Naive thymus-derived CD8-positive, alpha-beta T cell (primary cell): ENCODE measurements at places on chromosomes 13 and 19.

- no peak for DNase-seq
These were observed 53.9 kb upstream of the MTIF3 start for GRCh38 chr13:27504128-27504867.

DNA sequence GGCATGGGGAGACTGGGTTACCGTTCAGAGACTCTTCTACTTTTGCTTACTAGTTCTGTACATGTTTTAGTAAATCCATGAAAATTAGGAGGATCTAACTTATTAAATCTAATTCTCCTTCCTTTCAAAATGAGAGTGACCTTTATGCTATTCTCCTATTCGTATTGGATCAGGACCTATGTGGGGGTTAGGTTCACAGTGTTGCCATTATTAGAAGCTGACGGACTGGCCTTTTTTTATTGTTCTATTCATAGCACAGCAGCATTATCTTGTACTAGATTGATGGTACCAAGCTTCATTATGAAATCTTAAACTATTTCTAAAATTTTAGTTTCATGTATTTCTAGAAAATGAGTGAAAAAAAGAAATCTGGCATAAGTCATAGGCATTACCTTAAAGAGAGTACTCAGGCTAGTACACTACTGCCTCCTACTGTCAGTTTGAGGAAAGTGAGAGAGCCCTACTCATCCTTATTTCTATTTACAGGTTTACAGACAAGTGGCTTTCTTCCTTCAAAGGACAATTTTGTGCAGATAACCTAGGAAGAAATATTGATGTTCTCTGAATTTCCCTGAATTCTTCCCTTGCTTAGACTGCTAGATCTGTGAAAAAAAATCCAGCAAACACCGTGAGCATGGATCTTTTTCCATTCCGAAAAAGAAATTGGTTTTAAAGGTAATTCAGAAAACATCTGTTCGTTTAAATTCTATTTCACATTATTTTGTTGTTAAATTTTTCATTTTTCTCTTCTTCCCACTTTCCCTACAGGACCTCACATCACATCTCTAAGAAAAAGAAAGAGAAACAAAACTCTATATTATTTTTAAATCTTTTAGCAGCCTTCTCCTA lies 485.5 kb downstream of the DIAPH3 start:
- DNase-seq = no peak

DNA sequence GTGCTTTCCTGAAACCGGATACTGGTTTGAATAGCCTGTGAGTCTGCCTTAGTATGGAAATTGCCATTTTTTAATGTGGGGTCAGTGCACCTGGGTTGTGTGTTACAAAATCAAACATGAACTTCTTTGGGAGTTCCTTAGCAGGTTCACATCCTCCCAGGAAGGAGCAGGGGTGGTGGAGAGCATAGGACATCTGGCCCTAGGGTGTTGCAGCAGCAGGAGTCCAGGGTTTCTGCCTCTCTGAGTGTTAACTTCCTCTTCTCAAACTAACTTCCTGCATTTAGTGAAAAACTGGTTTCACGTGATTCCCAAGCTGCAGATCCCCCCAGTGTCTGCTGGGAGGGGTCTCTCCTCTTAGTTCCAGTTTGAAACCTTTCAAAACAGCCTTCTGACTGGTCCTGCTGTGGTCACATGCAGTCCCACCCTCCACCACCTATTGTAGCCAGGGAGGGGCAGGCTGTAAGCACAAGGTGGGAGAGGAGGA lies 7.2 kb downstream of the RNASEH2B start:
- DNase-seq = no peak

- no peak for DNase-seq
These were observed 588 bp downstream of the DNASE2 start for GRCh38 chr19:12880551-12881171.

DNA sequence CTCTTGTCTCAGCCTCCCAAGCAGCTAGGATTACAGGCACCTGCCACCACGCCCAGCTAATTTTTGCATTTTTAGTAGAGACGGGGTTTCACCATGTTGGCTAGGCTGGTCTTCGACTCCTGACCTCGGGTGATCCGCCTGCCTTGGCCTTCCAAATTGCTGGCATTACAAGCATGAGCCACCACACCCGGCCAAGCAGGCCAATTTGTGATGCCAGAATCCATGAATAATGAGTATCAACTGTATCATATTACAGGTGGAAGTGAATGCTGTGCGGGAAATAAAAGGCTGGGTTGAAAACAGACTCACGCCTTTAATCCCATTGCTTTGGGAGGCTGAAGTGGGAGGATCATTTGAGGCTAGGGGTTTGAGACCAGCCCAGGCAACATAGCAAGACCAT lies 3.6 kb upstream of the NFILZ start:
- DNase-seq = no peak

DNA sequence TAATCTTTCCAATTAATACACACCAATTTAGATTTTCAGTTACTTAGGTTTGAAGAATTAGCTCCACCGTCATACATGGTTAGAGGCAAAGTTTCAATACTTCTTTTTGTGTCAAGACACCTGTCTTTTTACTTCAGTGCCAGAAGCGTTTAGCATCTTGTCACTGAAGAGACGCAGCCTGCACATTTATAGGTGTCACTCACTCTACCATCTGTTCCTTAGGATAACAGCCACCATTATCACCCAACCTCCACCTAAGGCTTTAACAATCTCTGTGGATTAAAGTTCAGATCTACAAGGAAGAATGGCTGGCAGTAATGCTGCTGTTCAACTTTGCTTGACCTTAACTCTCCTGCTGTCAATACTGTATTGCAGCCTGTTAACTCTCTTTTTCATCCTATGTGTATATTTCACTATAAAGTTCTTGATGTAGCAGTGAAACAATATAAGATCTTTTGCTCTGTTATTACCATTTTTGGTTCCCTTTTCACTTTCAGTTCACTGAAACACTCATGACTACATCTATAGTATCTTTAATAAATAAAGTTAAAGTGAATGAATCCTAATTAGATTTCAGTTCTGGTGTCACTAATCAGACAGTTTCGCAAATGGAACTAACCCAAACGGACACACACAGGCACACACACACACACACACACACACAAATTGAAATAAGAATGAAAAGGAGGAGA lies 435.6 kb downstream of the PCDH9 start:
- DNase-seq = no peak

DNA sequence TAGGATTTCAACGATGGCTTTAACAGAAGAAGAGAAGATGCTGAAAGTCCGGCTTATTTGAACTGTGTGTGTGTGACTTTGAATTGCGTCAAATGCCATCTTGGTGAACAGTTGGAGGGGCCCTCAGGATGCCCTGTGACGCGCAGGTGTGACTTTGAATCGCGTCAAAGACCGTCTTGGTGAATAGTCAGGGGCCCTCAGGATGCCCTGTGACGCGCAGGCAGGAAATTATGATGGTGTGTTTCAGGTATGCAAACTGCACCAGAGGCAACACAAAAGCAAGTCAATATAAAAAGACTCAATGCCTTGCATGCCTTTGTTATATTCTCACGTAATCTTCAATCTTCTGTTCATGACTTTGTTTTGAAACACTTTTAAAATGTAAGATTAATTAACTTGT lies 29.2 kb downstream of the ATP11A start:
- no peak for DNase-seq

GRCh38 chr13:113053801-113054604 lies 51.6 kb upstream of the F7 start:
- no peak for DNase-seq

DNA sequence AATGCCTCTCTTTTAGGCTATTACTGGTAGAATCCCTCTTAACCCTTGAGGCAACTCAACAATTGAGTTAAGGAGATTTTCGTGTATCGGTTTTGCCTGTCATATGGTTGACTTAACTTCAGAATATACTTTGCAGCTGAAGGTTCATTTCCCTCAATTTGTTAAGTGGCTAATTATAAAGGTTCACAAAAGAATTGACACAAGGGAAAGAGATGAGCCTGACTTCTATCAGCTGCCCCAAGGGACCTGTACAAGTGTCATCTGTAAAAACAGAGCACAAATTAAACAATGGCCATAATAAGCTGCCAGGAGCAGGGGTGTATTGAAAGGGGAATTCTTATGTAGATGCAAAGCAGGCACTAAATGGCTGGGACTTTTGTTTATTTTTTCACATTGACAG lies 334.8 kb upstream of the OBI1 start:
- DNase-seq = no peak

DNA sequence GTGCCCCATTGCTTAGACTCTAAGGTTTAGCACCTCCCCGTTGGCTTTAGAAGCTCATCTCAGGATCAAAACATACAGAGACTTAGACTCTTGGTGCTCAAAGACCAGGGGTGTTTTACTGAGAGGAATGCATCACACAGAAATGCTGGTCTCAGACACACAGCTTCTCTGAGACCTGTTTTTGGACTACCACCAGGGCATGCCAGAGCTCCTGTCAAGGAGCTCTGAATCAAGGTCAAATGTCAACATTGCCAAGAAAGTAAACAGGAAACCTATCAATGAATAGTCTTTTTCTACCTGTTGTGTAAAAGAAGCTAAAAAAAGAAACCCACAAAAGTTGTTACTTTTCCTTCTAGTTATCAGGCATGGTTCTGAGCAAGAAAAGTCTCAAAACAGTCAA lies 149.2 kb downstream of the COL4A1 start:
- DNase-seq = no peak

DNA sequence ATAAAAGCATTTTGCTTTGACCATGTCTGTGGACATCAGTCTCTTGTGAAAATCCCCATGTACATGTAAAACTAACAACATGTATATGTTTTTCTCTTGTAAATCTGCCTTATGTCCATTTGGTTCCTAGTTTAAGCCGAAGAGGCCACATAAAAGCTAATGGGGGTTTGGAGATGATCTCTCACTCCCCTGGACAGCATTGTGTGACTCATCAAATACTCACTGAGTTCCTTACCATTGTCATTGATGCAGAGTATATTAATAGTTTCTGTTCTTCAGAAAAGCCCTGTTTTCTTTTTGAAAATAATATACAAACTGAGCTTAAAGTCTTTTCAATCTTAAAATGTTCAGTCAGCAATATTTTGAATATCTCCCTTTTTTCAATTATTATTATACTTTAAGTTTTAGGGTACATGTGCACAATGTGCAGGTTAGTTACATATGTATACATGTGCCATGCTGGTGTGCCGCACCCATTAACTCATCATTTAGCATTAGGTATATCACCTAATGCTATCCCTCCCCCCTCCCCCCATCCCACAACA lies 536.7 kb upstream of the HTR2A start:
- no peak for DNase-seq

GRCh38 chr19:54160854-54161253 lies 1.3 kb upstream of the LENG1 start:
- no peak for DNase-seq

DNA sequence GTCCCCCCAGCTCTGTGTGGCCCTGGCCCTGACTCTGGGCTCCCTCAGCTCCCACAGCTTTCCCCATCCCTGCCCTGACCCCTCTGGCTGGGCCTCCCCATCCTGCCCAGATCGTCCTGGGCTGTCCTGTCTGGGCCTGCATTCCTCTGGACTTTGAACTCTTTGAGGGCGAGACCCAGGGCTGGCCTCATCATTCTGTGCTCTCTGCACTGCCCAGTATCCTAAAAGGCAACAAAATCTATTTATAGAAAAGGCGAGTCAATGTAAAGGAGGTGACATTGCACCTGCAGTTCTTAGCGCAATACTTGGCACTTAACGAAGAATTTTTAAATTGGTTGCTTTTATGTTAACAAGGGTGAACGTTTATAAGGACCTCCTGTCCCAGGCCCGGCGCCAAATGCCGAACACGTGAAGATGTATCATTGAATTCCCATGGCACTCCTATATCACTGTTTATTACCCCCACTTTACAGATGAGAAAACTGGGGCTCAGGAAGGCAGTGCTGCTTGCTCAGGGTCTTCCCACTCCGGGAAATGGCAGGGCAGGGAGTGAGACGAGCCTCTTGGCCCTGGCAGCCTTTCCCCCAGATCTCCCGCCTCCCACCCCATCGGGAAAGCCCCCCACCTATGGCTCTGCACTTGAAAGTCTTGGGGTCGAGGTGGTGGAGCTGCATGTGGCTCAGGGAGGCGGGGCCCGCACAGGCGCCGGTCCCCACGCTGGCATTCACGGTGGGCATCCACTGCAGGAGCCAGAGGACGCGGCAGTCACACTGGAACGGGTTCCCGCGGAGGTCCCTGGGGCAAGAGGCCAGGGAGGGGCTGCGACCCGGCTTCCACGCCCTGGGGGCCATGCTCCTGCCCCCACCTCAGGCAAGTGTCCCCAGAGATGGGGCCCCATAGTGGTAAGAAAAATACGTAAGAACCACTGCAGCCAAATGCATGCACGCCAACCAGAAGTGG lies 3.8 kb downstream of the LGI4 start:
- DNase-seq = no peak

DNA sequence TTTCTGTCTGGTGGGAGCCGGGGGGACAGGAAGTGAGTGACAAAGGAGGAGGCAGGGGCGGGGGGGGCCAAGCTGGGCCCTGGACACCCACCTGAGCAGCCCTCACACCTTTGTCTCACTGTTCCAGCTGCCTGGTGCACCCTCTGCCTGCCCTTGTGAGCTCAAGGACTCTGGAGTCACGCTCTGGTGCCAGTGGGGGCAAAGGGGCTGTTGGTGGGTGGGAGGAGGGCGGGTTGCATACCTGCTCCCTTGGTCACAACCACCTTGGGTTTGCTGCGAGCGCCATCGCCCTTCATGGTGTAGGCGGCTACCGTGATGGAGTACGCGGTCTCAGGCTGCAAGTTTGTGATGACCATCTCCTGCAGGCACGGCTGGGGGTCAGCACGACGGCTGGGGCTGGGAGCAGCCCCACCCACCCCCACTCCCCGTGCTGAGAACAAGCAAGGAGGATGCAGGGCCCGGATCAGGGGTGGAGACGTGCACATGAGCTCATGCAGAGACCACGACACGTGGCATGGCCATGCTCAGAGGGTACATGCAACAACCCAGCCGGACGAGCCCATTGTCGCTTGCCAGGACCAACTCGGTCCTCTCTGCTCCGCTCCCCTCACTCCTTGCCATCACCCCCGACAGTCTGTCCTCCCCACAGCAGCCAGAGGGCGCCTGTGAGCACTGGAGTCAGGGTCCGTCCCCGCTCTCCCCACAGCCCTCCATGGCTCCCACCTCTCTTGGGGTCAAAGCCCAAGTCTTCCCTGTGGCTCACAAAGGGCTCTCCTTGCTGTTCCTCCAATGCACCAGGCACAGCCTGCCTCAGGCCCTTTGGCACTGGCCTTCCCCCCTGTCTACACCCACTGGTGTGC lies 114.9 kb downstream of the PTPRS start:
- no peak for DNase-seq

DNA sequence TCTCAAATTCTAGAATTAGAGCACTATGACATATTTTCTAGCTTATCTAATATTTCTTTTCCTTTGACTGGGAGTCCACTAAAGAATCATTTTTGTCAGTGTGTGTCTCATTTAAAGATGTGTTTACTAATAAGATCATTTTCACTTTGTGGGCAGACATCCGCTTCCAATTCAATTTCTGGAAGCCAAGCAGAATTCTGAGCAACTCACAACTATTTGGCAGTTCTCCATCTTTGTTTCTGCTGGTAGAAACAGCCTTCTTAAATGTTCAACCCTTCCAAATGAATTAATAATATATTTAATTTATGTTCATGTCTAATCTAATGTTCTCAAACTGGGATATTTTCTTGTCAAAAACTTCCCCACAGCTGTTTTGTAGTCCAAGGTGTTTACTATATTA lies 411.8 kb downstream of the KCTD12 start:
- DNase-seq = no peak
